NCI-H526 treated with DMSO at 0.1 percent for 48 hours (cell line): ENCODE measurements at places on chromosomes 7 and 10.

DNA sequence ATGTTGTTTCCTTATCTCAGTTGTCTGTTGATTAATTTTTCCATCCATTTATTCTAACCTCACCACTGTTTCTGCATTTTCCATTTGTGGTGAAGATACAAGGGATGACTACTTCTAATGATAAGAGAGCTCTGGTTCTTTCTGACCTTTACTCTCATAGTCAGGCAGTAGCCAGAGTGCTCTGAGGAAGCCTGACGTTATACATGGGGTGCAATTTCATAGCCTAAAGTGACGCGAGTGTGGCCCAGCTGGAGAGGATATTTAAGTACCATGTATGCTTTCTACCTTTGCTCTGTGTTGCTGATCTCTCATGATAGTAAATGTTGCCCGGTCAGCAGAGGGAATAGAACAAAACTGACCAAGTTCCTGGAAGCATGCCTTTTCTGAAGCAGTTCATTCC lies 33.9 kb upstream of the CYCS start:
- no peak for DNase-seq

GRCh38 chr10:113097036-113097435 lies 147.0 kb downstream of the TCF7L2 start:
- no peak for DNase-seq

GRCh38 chr7:2821161-2821841 lies 22.8 kb downstream of the GNA12 start:
- DNase-seq = no peak

DNA sequence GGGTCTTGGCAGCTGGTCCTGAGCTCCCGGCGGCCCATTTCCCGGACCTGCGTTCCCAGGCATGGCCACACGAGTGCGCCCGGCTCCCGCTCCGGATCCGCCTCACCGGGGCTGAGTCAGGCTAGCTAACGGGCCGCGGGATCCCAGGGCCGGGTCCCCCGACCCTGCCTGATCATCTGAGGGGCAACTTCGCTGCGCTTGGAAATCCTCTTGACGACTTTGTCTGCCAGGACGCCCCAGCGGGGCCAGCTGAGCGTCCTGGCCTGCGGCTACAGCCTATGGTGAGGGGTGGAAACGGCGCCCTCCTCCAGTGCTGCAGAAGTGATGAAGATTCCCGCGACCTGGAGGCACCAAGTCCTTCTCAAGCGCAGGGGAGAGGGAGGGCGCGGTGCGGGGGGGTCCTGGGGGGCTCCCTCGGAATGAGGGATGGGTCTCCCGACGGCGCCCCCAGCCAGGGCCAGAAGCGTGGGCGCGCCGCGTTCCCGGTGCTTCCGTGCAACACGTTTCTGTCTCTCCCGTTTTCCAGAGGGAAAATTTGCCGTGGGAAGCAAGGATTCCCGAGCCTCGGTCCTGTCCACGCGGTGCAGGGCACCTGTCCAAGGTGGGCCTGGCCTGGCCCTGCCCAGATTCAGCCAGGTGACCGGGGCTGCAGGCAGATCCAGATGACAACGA lies 212.4 kb downstream of the CCSER2 start:
- DNase-seq = no peak

- no peak for DNase-seq
Measured at GRCh38 chr10:7488418-7488829, 77.6 kb upstream of the SFMBT2 start.

- no peak for DNase-seq
Measured at GRCh38 chr10:79610601-79611191, at the start of gene SFTPA1. SFTPA1 (plus strand) TSS chr10:79610939; CDS start chr10:79611826, 887 bp downstream.

DNA sequence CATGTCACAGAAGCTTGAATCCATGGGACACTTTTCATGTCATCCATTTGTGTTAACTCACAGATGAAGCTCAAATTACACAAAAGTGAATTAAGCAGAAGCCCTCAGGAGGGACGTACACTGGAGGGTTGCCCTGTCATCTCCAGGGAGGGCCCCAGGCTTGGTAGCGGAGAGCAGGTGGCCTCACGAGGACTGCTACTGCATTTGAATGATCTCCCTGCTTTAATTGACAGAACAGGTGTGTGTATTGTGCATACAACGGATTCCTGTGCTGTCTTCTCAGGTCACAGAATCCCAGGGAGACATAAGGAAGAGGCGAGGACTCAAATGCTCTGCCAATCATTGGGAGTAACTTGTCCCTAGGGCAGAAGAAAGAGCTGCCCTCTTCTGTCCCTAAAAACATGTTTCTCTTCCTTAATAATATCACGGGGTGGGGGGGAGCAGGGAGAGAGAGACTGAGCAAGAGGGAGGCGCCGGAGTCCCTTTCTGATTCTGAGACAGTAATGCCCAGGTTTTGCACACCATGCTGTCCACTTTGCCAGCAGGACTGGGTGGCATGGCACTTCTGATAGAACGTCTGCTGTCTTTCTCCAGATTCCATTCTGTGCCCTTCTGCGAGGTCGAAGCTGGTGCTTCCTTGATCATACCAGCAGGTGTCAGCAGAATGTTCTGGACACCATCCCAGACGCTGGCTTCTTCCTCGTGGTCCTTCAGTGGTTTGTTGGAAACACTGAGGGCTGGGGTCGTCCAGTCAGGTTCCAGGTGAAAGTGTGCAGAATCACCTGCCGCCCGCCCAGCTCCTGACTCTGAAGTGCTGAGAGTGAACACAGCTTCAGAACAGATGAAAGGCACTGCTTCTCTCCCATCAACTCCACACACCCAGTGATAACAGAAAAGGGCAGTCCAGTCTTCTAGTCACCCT lies 26.2 kb upstream of the RASGEF1A start:
- peak; percentile 26 for DNase-seq

GRCh38 chr7:81159402-81159801 lies 240.6 kb upstream of the SEMA3C start:
- DNase-seq = no peak

GRCh38 chr10:128950916-128951275 lies 516.1 kb upstream of the MGMT start:
- no peak for DNase-seq

DNA sequence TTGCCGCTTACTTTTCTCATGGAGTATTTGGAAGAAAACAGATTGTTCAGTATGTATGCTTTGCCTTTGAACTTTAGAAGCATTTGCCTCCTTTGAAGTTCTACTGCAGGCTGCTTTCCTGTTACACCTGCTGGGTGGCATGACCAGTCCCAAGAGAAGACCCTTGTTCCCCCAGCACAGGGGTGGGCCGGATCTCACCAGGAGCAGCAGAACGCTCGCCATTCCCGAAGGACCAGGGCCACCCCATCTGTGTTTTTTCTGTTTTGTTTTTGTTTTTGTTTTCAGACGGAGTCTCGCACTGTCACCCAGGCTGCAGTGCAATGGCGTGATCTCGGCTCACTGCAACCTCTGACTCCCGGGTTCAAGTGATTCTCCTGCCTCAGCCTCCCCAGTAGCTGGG lies 493.6 kb downstream of the PTPRN2 start:
- DNase-seq = no peak

GRCh38 chr10:84135836-84136235 lies 3.5 kb upstream of the GHITM start:
- no peak for DNase-seq
